LoVo (cell line): ENCODE measurements at places on chromosomes 13 and 19.

DNA sequence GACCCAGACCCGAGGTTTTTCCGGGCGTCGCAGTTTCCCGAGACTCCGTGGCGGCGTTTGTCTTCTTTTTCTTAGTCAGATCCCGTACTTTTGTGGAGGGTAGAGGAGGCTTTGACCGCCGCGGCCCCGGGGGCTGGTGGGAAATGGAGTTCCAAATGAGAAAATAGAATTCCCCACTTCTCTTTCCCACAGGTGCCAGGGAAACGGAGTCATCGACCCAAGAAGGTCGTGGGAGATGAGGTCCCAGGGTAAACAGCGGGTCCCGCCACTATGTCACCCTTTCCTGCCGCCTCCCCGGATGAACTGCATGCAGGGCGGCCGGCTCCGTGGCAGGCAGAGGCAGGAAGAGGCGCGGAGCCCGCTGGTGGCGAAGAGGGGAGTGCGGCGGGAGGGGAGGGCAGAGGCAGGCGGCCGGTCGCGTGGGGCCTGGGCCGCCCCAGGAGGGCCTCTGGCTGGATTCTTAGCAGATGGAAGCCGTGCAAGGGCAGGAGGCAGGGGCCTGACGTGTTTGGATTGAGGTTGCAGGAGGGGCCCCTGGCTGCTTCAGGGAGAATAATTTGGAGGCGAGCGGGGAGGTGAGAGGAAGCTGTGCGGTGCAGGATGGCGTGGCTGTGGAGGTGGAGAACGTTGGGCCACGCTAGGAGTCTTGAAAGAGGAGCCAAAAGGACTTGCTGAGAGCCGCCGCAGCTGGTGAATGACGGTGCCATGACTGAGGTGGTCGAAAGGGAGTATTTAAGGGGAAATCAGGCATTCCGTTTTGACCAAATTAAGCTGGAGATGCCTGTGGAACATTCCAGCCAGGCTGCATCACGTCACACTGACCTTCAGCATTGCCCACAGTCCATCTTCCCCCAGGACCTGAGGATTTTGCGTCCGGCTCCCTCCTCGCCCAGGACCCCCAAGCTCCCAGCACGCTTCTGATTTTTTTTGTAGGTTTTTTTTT is 11.7 kb downstream of the CYTH2 start:
- no peak for DNase-seq

DNA sequence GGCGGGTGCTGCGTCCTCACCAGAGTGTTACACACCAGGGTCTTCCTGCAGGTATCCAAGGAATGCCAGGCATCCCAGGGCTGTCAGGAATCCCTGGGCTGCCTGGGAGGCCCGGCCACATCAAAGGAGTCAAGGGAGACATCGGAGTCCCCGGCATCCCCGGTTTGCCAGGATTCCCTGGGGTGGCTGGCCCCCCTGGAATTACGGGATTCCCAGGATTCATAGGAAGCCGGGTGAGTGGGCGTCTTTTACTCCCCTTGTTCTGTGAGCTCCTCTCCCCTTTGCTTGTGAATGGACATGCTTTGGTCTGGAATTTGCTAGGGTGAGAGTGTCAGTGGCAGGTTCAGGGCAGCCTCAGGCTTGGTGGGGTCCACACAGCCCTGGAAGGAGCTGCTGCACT is 75.9 kb downstream of the RAB20 start:
- peak; percentile 30 for DNase-seq

DNA sequence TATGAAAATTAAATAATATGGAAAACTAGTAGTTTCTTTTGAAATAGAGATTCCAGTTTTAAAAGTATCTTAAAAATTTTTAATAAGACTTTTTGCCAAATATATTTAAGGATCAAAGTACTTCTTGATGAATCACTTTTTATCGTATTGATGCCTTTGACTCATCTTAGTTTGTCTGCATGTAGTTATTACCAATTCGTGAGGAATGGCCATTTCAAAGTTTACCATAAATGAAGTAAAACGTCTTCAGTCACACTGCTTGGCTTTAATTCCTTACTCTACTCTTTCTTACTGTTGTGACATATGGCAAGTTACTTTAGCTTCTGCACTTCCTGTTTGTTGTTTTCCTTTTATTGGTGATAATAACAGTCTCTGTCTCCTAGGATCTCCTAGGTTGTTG is 38.3 kb downstream of the NDFIP2 start:
- no peak for DNase-seq

- no peak for DNase-seq
Observed at GRCh38 chr19:23415561-23416191, 20.4 kb upstream of the ZNF91 start.

DNA sequence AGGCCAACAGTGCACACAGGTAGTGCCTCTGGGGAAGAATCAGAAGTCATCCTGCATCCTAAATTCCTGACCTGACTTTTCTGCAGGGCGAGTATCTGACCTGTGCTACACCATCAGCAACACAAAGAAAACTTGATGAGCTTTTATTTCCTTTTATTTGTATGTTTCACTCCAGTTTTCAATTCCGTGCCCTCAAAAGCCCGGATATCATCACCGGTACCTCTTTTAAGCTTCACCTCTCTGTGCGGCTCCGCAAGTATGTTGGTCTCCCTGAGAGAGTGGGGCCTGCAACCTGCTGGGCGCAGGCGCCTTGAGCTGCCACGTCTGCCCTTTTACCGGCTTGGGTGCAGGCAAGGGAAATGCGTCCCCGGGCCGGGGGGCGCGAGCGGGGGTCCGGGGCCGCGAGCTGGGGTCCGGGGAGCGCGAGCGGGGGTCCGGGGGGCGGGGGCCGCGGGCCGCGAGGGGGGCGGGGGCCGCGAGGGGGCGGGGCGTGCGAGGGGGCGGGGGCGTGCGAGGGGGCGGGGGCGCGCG is 4.3 kb upstream of the DUXA start:
- DNase-seq, result no peak

- DNase-seq, result no peak
Observed at GRCh38 chr13:113904411-113904810, 40.5 kb upstream of the GAS6 start.

DNA sequence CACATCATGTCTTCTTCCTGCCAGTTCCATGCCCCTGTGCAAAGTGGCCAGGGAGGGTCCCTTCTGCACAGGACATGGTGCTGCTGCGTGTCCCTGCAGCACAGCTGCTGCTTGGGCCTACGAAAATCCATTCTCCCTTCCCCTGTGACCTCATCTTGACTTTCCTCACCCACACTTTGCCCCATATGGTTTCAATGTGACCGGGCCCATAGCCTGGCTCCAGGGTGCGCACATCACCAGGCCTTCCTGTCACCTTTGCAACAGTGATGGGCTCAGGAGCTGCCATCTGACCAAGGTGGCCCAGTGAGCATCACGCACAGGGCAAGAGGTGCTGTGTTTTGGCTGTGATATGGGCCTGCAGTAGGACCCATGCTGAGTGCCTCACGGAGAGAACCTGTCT is 10.8 kb downstream of the PPP1R12C start:
- DNase-seq, result no peak

GRCh38 chr19:33720155-33720493 is 76.5 kb upstream of the KCTD15 start:
- DNase-seq, result no peak

GRCh38 chr19:39196860-39197562 is at the start of gene NCCRP1:
TSS of gene NCCRP1 (plus strand) at chr19:39196964. CDS start at chr19:39196983, 19 bp downstream.
- no peak for DNase-seq

DNA sequence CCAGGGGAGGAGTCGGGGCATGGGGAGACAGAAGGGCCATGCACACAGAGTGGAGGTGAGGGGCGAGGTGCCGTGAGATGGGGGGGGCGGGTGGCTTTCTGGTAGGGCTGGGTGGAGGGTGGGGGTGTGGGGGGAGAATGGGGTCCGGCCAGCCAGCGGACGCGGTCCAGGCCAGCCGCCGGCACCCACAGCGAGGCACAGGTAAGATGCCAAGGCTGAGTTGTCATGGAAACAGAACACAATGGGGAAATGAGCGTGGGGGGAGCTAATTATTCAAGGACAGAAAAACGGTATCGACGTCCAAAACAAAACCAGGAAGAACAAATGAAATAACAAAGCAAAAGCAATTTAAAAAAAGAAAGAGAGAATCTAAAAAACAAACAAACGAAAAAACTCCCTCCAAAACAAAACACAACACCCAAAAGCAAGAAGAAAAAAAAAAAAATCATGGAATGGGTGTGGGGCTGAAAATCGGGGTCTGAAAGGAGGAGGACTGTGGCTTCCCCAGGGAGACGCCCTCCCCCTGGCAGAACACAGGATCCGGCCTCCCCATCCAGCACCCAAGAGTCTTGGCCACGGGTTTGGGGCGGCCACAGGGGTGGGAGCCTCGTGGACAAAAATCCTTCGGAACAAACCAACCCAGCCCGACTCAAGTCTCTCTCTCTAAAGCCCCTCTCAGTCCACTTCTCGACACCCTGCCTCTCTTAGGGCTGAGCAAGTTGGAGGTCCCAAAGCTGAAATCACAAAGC is 92.5 kb downstream of the PTPRS start:
- DNase-seq, result no peak

GRCh38 chr13:44052780-44053184 is 173.1 kb downstream of the LACC1 start:
- DNase-seq, result no peak

- DNase-seq, result no peak
Observed at GRCh38 chr13:20987599-20987998, 73.8 kb downstream of the LATS2 start.

DNA sequence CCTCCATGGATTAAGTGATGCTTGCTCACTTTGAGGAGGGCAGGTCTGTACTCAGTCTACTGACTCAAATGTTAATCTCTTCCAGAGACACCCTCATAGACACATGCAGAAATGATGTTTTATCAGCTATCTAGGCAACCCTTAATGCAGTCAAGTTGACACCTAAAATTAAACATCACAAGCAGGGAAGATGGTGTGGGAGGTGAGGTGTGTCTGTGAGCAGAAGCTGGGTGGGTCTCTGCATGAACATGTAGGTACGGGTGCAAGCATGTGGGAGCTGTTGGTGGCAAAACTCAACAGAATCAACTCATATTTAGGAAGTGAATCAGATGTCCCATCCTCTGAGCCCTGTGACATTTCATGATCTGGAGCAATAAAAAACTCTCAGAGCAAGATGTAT is 249.2 kb upstream of the SGCG start:
- no peak for DNase-seq

GRCh38 chr19:15038294-15038693 is 11.0 kb upstream of the CASP14 start:
- no peak for DNase-seq
